ENCODE measurements at places on chromosomes 5 and 9.
A peak's percentile ranks its signal among the peaks of the same experiment; 100 is the strongest.

- DNase-seq = no peak
These were observed 66.8 kb downstream of the CAMSAP1 start for GRCh38 chr9:135840539-135840938.

GRCh38 chr5:14929293-14930065 is 57.9 kb upstream of the ANKH start:
- no peak for DNase-seq

DNA sequence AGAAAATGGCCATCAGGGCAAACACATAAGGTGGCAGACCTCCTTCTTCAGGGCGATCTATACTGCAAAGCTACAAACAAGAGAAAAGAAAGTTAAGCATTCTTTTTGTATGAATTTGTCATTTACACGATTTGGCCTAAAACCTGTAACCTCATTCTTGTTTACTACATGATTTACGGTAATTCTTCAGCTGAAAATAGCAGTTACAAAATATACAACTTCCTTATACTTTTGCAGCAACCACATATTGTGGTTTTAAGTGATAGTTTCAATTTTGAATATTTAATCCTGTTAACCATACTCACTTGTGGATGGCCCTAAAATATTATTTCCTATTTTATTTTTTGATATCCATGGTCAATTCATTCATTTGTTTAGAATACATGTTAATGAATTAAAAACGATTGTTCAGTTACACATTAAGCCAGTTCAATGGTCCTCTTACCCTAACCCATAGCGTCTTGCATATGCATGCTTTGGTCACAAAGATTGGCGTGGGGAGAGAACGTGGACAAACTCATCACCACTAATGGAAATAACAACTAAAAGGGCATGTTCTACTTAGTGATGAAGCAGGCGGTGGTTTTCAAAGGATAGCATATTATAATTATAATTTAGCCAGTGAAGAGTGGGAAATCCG is 16.6 kb downstream of the TUT7 start:
- no peak for DNase-seq

- no peak for DNase-seq
These were observed 50.7 kb downstream of the P4HA2 start for GRCh38 chr5:132176987-132177386.

- DNase-seq = peak; percentile 94
These were observed at the start of gene NELFB for GRCh38 chr9:137254624-137255447. TSS of gene NELFB (plus strand) at chr9:137255327.

DNA sequence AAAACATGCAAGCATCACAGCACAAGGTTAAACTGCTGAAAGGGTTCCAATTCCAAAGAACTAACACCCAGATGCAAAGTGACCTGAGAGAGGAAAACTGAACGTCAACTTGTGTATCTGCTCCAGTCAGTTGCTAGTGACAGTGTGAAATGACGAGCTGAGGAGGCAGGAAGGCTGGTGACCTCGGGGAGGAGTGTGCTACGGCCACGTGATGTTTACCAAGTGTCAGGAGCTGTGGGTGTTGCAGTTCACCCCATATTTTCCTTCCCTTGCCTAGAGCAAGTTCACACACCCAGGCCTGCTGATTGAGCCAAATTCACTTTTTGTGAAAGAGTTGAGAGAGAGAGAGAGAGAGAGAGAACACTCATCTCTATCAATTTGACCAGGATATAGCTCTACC is 231.6 kb upstream of the ANKH start:
- DNase-seq = no peak

DNA sequence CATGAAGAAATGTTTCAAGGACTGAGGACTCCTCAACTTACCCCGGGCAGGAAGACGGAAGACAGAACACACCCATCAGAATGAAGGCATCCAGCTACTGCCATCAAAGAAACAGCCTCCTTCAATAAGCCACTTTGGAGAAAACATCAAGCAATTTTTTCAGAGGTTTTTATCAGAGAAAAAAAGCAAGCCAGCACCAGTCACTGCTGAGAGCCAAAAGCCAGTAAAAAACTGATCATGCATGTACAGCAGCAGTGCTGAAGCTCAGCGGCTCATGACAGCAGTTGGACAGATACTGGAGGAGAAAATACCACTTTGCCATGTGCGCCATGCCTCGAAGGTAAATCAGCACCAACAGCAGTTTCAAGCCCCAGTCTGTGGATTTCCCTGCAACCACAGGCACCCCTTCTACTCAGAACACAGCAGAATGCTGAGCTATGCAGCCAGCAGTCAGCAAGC is 10.1 kb upstream of the ZNF484 start:
- DNase-seq = no peak

- no peak for DNase-seq
These were observed 210.1 kb downstream of the ZNF608 start for GRCh38 chr5:124536333-124536732.

DNA sequence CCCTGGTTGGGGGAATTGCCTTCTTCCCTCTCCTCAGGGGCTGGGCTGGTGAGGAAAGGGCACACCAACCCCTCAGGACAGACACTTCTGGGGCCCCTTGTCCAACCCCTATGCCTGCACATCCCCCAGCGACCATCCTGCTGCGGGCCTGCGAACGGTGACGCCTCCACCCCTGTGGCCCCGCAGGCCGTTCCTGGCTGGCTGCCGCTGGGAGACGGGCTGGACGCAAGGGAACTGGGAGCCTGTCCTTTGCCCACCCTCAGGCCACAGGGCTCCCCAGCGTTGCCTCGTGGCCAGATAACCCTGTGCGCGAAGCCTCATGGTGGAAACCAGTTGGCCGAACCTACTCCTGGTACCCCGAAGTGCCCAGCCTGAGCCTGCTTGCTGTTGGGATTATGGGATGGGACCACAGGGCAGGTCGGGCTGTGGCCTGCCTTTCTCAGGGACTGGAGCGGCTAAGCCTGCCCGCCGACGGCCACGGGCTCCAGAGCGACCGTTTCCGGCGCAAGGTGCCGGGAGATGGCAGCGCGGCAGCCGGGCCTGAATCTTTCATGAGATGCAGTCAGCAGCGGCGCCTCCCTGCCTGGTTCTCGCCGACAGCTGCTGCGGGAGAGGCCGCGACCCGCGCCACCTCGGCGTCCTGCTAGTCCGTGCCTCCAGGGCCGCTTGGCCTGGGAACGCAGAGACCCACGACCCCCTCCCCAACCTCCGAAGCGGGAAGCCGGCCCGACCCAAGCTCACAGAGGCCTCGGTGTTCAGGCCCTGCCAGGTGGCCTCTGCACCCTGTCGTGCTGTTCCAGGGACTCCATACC is 6.5 kb upstream of the PITX1 start:
- DNase-seq = no peak

GRCh38 chr9:17600962-17601593 is 22.2 kb downstream of the SH3GL2 start:
- no peak for DNase-seq

Measured in ureter (tissue), 1 donor.